ENCODE measurements at places on chromosomes 6 and 20.

GRCh38 chr6:25743868-25744267 lies 10.7 kb upstream of the SLC17A4 start:
- DNase-seq, result no peak

- no peak for DNase-seq
Measured at GRCh38 chr6:139429580-139430145, 55.2 kb upstream of the CITED2 start.

DNA sequence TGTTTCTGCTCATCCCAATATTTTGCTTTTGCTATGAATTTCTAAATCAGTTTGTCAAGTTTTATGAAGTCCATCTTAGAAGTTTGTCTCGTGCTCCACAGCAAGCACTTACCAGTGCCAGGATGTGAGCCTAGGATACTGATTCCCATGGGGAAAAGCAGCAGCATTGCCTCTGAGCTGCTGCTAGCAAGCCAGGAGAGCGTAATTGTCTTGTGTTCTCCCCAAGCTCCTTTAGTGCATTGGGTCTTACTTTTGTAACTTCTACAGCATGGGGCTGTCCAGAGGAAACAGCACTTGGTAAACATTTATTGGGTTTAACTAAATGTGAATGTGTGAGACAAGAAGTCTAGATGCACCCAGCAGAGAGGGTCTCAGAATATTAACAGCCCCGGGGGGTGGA lies 76.1 kb downstream of the RNF182 start:
- DNase-seq, result no peak

- no peak for DNase-seq
Measured at GRCh38 chr6:139027620-139028182, 844 bp upstream of the ABRACL start.

GRCh38 chr6:167570460-167571400 lies 245.8 kb downstream of the TTLL2 start:
- DNase-seq, result no peak

DNA sequence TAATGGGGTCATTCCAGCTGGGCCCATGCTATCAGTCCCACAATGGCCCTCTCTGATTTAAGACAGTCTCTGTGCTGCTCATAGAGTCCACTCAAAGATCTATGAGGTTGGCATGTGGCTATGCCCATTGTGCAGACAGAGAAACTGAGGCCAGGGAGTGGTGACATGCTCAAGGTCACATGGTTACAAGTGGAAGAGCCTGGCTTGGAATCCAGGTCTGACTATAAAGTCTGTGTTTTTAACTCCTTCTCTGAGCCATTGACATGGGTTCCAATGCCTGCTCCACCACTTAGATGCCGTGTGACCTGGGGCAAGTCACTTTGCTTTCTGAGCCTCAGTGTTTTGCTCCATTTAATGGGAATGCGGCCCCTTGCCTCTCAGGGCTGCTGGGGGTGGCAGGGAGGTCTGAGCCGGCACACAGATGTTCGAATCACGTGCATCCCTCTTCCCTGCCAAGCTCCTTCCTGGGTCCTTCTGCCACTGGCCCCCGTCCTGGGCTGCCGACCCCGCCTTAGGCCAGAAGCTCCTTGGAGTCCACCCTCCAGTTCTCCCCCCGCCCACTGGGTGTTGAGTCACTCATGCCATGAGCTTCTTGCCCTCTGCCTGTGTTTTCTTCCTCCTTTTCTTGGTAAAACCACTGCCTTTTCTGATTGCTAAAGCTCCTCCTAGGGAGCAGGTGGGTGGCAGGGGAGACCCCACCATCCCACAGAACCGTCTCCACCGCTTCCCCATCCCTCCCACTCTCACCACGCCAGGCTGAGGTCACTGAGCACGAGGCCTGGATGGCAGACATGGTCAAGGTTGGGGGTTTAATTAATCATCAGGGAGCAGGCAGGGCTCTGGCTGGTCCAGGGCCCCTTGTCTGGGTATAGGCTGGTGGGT lies 35.7 kb downstream of the CEBPB start:
- DNase-seq, result peak; percentile 74

DNA sequence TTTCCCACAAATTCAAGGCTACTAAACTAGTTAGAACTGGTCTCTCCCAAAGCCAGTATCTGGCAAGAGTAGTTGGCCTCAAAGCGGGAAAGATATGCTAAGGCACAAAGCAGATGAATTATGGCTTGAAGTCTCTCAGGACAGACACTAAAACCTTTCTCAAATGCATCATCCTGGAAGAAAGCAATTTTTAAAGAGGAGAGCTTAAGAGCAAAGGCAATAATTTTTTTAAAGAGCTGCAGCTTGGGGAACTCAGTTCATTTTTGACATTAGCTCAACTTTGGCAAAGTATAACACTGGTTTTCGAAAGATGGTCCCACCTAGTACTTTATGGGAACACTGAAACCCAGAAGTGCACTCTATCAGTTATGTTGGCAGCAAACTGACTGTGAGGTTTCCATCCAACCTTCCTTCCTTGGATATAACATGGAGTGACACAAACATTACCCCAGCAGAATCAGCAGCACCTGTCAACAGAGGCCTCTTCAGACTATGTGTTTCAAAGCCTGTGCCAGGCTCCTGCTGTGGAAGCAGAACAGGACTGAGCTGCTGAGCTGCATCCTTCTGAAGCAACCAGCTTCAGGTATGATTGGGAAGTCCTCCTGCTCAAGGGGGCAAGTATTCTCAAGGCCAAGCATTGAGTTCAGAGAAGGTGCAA lies 852.3 kb upstream of the HS3ST5 start:
- no peak for DNase-seq

GRCh38 chr20:8509809-8510208 lies 377.7 kb downstream of the PLCB1 start:
- no peak for DNase-seq

DNA sequence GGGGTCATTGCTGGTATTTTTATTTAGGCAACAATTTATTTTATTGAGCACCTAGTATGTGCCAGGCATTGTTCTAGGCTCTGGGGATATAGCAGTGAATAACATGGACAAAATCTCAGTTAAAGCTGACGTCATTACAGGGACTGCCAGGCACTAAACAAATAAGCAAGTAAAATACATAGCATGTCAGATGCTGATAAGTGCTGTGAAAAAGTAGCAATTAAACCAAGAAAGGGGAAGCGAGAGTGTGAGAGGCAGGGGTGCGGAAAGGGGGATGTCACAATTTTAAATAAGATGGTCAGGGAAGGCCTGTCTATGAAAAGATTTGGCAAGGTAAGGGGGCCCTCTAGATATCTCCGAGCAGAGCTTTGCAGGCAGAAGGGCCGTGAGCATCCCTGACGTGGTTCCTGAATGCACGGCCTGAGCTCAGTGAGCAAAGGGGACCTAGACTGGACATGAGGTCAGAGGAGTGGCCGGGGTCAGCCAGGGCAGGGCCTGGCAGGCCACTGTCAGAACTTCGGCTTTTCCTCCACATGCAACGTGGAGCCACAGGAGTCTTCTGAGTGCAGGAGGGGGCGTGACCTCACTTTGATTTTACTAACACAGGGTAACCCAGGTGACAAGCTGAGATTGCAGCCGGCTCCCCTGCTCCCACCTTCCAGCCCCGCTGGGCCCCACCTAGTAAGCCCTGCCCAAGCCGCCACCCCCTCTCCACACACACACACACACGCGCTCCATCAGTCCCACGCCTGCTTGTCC lies 24.2 kb upstream of the SIRPA start:
- no peak for DNase-seq

DNA sequence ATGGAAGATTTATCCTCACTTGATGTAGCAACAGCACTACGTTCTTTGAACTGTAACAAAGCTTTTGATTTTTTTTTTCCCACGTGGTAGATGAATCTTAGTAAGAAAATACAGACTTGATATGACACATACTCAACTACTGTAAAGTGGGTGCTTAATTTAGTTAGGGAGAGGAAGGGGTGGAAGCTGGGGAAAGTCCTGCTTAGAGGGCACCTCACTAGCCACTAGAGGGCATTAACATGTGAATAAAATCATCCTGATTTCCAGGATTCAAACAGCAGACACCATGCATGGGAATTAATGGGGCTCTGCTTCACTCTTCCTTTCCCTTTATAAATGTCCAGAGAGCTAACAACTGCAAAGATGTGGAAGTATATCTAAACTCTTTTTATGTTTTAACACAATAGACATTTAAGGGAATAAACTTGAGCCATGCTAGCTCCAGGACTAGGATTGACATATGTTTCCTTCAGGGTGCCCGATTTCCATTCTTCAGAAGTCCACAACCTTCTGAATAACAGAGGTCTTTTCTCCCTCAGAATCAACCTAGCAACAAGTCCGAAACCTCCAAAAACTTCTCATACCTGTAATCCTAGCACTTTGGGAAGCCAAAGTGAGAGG lies 250.1 kb downstream of the ATXN1 start:
- no peak for DNase-seq

GRCh38 chr6:161029195-161029809 lies 37.7 kb downstream of the MAP3K4 start:
- DNase-seq, result peak; percentile 55

DNA sequence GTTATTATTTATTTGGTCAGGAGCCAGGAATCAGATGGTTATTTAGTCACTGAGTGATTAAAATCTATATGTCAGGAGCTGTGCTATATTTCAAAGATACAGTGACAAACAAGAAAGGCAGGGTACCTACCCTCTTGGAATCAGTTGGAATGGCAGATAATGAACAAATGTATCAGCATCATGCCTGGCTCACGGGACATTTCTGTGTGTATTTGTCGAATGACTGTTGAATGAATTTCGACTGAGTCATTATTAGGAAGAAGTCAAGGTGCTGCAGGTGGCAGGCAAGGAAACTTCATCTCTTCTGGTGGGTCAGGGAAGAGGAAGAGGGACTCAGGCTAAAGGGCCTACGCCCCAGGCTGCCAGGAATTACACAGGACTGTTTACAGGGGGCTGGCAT lies 13.6 kb downstream of the PKIG start:
- DNase-seq, result no peak

GRCh38 chr6:48057601-48058000 lies 53.4 kb downstream of the PTCHD4 start:
- DNase-seq, result no peak

GRCh38 chr6:80163754-80164187 lies 57.3 kb downstream of the BCKDHB start:
- DNase-seq, result no peak

DNA sequence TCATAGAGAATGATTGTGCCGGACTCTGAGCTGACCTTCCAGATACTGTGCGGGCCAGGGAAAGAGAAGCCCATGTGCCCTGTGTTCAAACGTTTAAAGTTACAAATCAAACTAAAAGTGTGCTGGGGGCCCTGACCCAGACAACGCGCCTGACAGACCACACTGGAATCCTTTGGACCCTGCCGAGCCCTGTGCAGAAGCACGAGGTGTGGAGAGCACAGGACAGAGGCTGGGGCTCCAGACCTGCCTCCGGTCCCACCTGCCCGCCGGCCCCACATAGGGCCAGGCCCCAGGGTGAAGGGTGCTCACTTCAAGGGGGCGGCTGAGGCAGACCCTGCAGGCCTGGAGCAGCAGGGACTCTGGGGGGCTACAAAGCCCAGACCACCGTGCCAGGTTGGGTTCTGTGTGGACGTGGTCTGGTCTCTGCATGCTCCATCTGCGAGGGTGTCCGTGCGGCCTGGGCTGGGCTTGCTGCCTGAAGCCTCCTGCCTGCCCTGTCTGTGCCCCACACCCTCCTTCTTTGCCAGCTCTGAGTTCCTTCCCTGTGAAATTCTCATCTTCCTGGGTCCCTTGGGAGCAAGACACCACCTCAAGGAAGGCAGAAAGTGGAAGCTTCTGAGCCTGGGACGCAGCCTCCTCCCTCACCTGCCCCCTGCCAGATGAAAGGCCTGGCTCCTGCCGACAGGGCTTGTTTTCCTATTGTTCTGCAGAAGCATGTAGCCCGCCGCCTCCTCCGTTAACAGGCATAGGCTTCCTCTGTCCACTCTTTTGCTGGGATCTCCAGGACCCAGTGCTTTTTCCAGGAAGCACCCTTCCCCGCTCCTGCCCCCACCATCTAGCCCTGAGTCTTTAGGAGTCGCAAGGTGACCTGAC lies 186.2 kb downstream of the ERMARD start:
- no peak for DNase-seq

- DNase-seq, result no peak
Measured at GRCh38 chr20:33554914-33555420, 65.1 kb downstream of the CBFA2T2 start.

- no peak for DNase-seq
Measured at GRCh38 chr20:6575912-6576401, 191.5 kb upstream of the BMP2 start.

- DNase-seq, result no peak
Measured at GRCh38 chr20:37526839-37527637, 638 bp downstream of the BLCAP start.

DNA sequence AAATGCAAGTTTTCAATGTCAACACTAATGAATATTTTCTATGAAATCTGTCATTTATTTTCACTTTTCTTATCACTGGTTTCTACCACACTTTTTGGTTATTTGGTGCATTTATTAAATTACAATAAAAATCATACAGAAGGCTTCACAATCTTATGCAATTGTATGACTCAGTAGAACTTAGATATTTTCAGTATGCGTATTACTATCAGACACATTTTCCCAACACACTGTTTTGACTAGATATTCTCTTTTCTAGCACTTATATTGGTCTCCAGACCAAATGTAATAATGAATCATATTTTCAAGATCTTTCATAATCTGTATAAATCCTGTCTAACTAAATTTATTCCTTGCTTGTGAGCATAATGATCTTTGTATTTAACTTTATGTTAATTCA lies 74.1 kb downstream of the FAM83B start:
- no peak for DNase-seq

DNA sequence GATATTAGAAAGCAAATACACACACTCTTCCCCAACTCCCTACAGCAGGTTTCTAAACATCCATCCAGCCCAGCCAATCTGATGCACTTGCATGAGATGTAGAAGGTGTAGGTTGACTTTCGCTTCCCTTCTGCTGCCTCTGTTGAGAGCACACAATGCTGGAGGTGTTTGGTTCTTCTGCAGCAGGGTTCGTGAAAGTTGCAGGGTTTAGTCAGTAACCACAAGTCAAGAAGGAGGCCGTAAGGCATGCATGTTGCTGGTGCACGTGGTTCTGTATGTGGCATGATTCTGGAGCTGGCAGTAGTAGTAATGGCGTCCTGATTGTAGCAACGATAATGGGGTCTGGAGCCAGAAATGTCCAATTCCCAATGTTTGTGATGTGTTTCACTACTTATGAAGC lies 53.0 kb downstream of the DEK start:
- no peak for DNase-seq

DNA sequence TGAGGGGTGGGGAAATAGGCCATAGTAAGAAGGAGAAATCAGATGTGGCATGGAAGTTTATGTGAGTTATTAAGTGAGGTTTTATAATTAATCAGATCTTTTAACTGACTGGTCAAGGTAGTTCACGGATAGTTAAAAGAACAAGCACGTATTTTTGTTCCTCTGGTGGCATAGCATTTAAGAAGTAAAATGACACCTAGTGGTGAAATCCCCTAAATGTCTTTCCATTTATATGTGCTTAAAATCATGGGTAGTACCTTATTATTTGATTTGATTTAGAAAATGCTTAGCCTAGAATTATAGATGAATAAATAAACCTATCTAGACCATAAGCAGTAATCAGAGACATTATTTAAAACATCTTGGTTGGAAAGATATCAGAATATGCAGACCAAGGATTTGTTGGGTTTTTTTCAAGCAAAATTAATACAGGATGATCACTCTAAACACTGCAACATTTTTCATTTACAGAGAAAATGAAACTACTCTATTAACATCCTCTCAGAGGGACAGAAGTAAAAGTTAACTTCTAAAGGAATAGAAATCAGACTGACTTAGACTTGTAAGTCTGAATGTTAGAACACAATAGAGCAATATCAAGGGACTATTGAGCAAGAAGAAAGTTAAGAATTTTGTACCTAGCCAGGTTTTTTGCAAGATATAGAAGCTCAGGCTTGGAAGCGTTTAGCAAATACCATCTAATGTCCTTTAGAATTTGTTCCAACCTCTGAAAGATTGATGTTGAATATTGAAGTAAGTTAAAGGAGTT lies 81.1 kb downstream of the STXBP5 start:
- no peak for DNase-seq

GRCh38 chr20:47392721-47393073 lies 36.2 kb upstream of the ZMYND8 start:
- no peak for DNase-seq
